Activated naive CD4-positive, alpha-beta T cell treated with anti-CD3 and anti-CD28 coated beads for 36 hours (primary cell): ENCODE measurements at places on chromosomes 6 and 20.

GRCh38 chr6:7544597-7544996 lies 3.1 kb downstream of the DSP start:
- DNase-seq = no peak

- DNase-seq = no peak
Observed at GRCh38 chr6:167746390-167746907, 80.3 kb upstream of the AFDN start.

DNA sequence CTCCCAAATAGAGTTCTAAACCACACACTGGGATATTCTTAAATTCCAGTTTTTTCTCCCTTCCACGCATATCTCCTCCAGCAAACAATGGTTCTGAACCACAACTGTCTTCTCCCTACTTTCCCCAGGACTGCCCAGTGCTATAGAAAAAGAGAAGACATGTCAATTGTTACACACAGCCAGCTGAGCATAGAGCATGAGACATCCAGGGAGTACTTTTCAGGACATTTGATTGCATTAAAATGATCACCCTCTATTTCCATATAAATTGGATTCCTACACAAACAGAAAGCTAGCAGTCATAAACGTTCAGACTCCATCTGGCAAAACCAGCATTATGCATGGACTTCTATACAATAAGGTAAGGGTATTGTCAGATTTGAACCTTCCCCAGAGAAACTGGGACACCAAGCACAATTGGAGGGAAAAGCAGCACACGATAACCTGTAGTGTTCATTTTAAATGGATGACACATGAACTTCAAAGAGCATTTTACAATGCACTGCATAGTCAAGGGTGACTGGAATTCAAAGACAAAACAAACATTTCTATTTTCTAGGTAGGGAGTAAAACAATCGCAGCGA lies 93.1 kb upstream of the HEY2 start:
- DNase-seq = no peak

GRCh38 chr20:49395659-49396058 lies 86.8 kb downstream of the KCNB1 start:
- DNase-seq = no peak

- DNase-seq = no peak
Observed at GRCh38 chr6:52704060-52704459, 33.1 kb downstream of the TMEM14A start.
